ENCODE measurements at places on chromosomes 2 and 18. TPM values are rescaled to one million over a fixed set of nuclear protein-coding genes. Genes with fewer than 3 reads are reported as not detected.

B3GNT7 gene
- not detected for total RNA-seq

SIX3 gene
- total RNA-seq = 0.39 TPM

SMAD7 gene
- 4.8 TPM for total RNA-seq

MC2R gene
- total RNA-seq = not detected

REEP1 gene
- under 0.01 TPM for total RNA-seq

RGPD3 gene
- total RNA-seq = under 0.01 TPM

HOXD13 gene
- not detected for total RNA-seq

ASB18 gene
- total RNA-seq = not detected

PIK3C3 gene
- total RNA-seq = 38.1 TPM

SPDYA gene
- 0.59 TPM for total RNA-seq
